Activated CD4-positive, CD25-positive, alpha-beta regulatory T cell (primary cell): ENCODE measurements at places on chromosomes 1 and 21.

- no peak for DNase-seq
Measured at GRCh38 chr1:157099633-157100009, at the start of gene ETV3L. Gene ETV3L, minus strand, starts transcription at chr1:157099808. Its CDS starts 285 bp downstream, at chr1:157099523.

- no peak for DNase-seq
Measured at GRCh38 chr1:32363713-32364112, 1.4 kb downstream of the TSSK3 start.

GRCh38 chr1:49102752-49103151, 326.1 kb upstream of the BEND5 start:
- DNase-seq = no peak

DNA sequence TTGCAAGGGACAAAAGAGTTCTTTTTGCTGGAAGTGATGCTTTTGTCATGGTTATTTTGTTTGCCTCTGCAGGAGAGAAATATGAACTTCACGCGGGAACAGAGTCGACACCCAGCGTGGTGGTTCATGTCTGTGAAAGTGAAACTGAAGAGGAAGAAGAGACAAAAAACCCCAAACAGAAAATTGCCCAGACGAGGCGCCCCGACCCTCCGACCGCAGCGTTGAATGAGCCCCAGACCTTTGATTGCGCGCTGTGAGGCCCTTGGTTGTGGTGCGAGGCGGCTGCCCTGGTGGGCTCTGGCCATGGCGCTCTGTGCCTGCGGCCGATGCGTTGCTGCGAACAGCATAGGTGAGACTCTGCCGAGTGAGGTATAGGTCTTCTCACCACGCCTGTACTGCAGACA, 20.9 kb upstream of the NCMAP start:
- peak; percentile 22 for DNase-seq

- DNase-seq = no peak
Measured at GRCh38 chr1:99265124-99265523, 832 bp downstream of the PLPPR4 start.

DNA sequence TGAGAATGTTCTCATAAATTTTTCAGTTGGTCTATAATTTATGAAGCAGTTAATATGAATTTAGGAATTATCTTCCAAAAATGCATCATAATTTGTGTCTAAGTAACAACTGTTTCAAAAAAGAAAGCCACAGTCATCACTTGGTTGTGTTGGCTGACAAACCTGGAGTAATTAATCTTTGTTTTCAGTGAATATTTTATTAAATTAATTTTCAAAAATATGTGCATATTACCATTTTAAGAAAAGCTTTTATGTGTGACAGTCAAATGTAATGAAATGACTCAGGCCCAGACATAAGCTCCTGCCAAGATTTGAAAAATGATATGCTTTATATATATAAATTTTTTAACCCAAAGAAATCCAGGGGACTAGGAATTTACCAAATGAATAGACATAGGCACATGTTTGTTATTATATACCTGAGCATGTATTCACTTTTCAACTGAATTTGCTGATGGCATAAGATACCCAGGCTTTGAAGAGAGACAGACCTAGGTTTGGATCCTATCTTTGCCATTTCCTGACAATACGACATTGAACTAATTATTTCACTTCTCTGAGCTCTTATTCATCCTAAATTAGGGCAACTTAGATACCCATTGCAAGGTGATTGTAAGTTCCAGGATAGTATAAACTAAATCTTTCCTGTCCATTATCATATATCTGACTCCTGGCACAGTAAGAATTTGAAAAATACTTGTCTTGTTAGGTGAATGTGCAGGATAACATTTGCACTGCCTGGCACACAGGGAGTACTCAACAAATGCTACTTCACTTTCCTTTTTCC, 729.5 kb upstream of the ADGRL2 start:
- DNase-seq = no peak

GRCh38 chr1:16110884-16111283, 37.4 kb upstream of the FAM131C start:
- DNase-seq = no peak

DNA sequence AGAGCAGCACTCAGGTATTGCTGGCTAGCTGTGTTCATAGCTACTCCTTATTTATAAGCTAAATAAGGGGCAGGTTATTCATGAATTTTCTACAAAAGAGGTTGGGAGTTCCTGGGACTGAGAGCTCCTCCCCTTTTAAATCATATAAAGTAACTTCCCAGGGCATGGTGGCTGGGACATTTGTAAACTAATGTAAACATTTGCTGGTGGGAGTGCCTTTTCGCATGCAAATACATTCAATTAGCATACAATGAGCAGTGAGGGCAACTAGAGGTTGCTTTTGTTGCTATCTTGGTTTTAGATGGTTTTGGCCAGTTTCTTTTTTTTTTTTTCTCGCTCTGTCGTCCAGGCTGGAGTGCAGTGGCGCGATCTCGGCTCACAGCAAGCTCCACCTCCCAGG, 43.4 kb downstream of the GNPAT start:
- no peak for DNase-seq

DNA sequence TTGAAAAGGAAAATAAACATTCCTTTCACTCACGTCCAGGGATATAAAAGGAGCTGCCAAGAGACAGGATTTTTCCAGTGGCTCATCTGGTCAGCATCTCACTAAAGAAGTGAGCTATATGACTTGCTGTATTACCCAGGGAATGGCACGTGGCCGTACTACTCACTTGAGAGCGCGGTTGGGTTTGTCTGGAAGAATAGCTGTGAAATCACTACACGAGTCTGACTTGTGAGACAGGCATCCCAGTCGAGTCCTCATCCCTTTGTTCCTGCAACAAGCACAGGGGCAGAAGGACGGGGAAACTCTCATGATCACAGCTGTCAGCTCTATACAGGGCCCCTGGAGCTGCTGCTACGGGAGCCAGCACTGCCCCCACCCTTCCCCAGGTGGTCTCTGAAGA, 17.7 kb downstream of the RGS8 start:
- DNase-seq = no peak

DNA sequence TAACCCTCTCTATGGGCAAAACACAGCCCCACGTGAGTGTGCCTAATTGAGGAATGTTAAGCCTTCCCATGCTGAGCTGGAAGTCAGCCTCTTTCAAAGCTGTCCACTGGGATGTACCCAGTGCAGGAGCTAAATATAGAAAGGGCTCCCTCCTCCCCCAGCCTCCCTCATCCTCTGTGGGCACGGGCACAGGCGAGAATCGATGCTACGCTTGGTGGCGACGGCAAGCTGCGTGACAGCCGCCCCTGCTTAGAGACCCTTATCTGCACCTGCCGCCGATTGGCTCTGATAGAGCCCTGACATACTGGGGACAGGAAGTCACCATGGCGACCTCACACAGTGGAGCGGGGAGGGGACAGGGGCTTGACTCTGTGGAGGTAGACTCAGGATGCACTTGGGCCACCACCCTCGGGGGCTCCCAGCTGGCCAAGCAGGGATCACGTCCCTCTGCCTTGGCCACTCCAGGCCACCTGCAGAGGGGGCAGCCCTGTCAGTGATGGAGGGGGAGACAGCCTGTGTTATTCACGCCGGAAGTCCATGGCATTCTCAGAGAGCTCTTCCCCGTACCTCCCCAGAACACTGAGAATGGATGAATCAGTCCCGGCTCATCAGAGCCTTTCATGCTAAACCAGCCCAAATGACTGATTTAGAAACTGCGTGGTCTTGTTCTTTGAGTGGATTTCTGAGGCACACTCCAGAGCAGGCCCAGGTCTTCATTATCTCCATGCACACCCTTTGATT, 84.8 kb downstream of the KCND3 start:
- no peak for DNase-seq

GRCh38 chr1:204574016-204574864, 58.0 kb downstream of the MDM4 start:
- DNase-seq = no peak
